ENCODE measurements at places on chromosomes 11 and 22. TPM values are rescaled to one million over a fixed set of nuclear protein-coding genes. Genes with fewer than 3 reads are reported as not detected.

DNA sequence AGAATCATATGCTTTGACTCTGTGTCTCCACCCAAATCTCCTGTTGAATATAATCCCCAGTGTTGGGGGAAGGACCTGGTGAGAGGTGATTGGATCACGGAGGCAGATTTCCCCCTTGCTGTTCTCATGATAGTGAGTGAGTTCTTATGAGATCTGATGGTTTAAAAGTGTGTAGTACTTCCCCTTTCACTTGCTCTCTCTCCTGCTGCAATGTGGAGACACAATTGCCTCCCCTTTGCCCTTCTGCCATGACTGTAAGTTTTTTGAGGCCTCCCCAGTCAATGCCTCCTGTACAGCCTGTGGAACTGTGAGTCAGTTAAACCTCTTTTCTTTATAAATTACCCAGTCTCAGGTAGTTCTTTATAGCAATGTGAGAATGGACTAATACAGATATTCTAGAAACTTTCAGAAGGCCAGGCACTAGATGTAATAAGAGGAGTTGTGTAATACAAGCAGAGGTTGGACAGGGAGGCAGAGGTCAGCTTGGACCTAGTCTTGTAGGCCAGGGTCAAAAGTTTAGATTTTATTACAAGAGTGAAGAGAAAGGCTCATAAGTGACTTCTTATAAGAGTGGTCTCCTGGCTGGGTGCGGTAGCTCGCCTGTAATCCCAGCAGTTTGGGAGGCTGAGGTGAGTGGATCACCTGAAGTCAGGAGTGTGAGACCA is 9.3 kb upstream of the SERPING1 start:
- peaks cover 18% of the 10 kb centered on the region for H3K4me1 ChIP-seq
- DNase-seq: no peak
- no peak overlapping the region for H3K4me3 ChIP-seq
- no peaks in the 10 kb centered on the region for H3K36me3 ChIP-seq

DNA sequence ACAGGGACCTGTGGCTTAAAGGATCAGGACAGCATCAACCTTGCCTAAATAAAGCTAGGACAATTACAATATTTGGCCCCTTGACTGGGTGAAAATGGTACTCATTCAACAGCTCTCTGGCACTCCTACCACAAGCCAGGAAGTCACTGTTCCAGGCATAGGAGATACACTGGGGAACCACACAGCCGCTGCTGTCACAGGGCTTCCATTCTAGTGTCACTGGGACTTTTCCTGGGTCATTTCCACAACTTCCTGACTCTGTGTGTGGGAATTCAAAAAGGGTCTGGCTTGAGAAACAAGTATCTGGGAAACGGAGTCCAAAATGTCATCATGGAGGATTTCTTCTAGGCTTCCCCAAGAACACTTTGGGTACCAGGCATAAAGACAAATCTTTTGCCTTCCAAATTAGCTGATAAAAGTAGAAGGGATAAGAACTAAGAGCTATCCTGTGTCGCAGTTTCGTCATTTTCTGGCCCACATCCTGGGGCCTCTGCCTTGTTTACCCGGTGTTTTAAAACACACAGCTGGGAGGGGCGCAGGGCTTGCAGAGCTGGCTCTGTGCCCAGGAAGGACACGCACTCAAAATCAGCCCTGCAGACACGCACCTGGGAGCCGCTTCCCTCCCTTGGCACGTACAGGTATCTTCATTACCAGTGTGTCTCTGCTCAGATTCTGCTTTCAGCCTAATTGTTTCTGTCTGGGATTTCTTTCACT is 38.0 kb downstream of the TMEM45B start:
- H3K27me3 ChIP-seq: no peaks in the 10 kb centered on the region
- peaks cover 2% of the 10 kb centered on the region for H3K36me3 ChIP-seq
- H3K4me1 ChIP-seq: peaks cover 9% of the 10 kb centered on the region
- DNase-seq: no peak
- no peak overlapping the region for H3K4me3 ChIP-seq
- H3K27ac ChIP-seq: peak overlapping the region; percentile 12

- no peaks in the 10 kb centered on the region for H3K27me3 ChIP-seq
- no peak overlapping the region for H3K27ac ChIP-seq
These were observed 677.7 kb downstream of the BRD1 start for GRCh38 chr22:49149721-49150608.

- H3K4me3 ChIP-seq: no peak overlapping the region
- no peaks in the 10 kb centered on the region for H3K27me3 ChIP-seq
- no peaks in the 10 kb centered on the region for H3K36me3 ChIP-seq
- DNase-seq: no peak
- no peak overlapping the region for H3K27ac ChIP-seq
These were observed 334.5 kb downstream of the CTTN start for GRCh38 chr11:70732881-70733196.

GRCh38 chr11:10887307-10887706 is 29.5 kb upstream of the ZBED5 start:
- DNase-seq: no peak
- H3K27me3 ChIP-seq: no peaks in the 10 kb centered on the region
- H3K27ac ChIP-seq: no peak overlapping the region

GRCh38 chr11:64232182-64232966 is 2.0 kb upstream of the VEGFB start:
- H3K27ac ChIP-seq: no peak overlapping the region
- H3K27me3 ChIP-seq: peaks cover 16% of the 10 kb centered on the region
- H3K36me3 ChIP-seq: peaks cover 6% of the 10 kb centered on the region
- no peak overlapping the region for H3K4me3 ChIP-seq
- peaks cover 64% of the 10 kb centered on the region for H3K4me1 ChIP-seq
- no peak for DNase-seq

Gene TEX12
- 0.09 TPM for total RNA-seq

Gene PCSK7
- total RNA-seq: 25.4 TPM

Gene CCDC73
- total RNA-seq: 0.05 TPM

Gene OR5B2
- total RNA-seq: 0.09 TPM

Data from thymus (tissue), 14 donors.